ENCODE measurements at places on chromosomes 2 and 18.
A peak's percentile ranks its signal among the peaks of the same experiment; 100 is the strongest.

- no peak for DNase-seq
Observed at GRCh38 chr18:23134780-23135549, at the start of gene CABLES1. CABLES1 (plus strand) TSS chr18:23135485; CDS start chr18:23135763, 278 bp downstream.

GRCh38 chr2:68926796-68927195, 25.9 kb downstream of the GKN2 start:
- DNase-seq = no peak

GRCh38 chr18:48767090-48767690, 183.6 kb downstream of the SMAD7 start:
- no peak for DNase-seq

DNA sequence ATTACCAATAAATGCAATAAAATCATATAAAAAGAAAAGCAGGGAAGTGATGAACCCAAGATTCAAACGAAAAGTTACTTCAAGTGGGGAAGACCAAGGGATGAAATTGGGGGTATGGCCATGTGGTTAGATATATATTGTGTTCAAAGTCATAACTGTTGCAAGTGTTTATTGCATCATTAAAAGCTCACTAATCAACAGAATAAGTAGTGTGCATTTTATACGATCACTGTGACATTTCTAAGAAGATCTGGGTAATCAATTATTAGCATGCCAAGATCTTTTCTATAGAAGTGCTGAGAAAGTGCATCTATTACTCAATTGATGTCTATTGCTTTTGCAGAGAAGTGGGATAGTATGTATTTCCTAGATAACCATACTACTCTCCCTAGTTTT, 52.9 kb downstream of the VSNL1 start:
- no peak for DNase-seq

DNA sequence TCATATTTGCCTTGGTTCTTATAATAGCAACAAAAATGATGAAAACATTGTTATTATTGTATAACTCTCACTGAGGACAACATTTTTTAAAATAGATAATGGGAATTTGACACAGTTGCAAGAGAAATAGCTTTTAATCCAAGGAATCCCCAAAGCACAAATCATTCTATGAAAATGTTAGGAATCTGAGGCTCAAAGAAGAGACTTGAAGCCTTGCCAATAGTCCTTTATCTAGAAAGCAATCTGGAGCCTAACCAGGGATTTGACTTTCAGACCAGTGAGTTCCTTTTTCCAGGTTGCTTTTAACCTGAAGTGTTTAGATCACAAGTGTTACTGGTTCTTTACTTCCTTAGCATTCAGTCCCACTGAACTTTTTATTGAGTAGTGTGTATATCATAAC, 574.5 kb upstream of the ZEB2 start:
- peak; percentile 51 for DNase-seq

DNA sequence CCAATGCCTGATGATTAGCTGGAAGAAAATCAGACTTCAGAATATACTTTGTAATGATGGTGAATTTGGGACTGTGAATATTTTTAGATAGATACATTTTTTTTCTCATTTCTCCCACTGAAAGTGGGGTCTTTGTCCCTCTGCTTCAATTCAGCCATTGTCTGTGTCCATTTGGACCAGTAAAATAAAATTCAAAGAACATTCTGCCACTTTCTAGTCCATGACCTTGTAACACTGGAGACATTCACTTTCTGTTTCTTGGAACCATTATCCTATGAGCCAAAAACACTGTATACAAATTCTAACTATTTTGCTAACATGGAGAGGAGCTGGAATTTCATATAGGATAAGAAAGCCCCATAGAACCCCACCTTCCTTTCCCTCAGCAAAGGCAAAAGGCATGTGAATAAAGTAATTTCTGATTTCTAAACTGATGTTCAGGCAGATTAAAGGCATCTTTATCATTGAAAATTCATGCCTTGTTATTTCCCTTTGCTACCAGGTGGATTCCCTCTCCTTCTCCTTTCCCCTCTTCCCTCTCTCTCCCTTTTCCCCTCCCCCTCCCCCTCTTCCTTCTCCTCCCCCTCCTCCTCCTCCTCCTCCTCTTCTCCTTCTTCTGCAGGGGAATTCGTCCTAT, 2010.4 kb upstream of the LRRTM1 start:
- no peak for DNase-seq

GRCh38 chr2:39234754-39235153, 9.0 kb downstream of the CDKL4 start:
- no peak for DNase-seq

DNA sequence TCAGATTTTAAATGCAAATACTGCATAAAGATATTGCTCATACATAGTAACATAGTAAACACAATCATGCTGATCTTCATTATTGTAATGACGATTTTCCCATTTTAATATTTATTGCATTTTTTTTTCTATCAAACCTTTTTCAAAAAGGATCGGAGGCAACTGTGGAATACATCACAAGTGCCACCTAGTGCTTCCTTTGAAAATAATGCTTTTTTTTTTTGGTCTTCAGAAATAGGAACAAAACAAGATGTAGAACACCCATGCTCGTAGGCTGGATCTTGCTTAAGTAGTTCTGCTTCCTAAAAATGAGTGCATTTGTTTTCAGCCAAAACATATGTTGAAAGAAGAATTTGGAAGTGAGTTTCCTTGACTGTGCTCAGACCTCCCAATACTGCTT, 35.7 kb upstream of the GPR155 start:
- DNase-seq = no peak

DNA sequence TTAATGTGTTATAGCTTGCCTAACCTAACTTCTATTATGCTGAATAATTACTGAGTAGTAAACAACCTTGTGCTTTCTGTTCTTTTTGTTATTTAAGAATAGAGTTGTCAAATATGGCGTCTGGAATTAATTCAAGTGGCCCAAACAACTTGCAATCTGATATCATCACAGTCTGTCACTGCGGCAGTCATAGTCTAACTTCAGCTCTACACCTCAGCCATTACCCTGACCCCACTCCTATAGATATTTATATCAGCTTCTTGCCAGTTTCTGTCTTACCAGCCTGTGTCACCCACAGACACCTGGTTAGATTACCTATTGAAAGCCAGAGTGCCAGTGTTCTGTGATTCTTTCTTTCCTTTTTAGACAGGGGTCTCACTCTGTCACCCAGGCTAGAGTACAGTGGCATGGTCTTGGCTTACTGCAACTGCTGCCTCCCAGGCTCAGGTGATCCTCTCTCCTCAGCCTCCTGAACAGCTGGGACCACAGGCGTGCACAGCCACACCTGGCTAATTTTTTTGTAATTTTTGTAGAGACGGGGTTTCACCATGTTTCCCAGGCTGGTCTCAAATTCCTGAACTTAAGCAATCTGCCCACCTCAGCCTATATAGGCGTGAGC, 14.1 kb upstream of the KLHL41 start:
- DNase-seq = no peak

GRCh38 chr2:136025057-136025973, 39.9 kb upstream of the DARS1 start:
- no peak for DNase-seq
